Activated naive CD8-positive, alpha-beta T cell treated with anti-CD3 and anti-CD28 coated beads, Interleukin-2, amount 50 U/mL, for 24 hours (primary cell): ENCODE measurements at places on chromosomes 1 and 21.
A peak's percentile ranks its signal among the peaks of the same experiment; 100 is the strongest.

- no peak for DNase-seq
Measured at GRCh38 chr1:63836374-63836773, 62.6 kb downstream of the ROR1 start.

DNA sequence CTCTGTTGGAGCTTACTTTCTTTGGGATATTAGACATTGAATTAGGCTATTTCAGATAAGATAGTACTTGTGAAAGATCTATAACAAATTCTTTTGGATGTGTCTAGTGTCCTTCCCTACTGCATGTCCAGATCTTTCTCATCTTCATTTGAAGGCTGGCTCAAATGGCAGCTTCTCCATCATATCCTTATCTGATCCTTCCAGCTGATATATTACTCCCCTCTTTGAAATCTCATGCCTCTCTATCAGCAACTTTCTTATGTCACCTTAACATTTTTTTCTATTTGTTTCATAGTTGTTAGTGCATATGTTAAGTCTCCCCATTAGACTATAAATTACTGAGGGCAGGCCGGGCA lies 17.5 kb downstream of the CAP1 start:
- no peak for DNase-seq

DNA sequence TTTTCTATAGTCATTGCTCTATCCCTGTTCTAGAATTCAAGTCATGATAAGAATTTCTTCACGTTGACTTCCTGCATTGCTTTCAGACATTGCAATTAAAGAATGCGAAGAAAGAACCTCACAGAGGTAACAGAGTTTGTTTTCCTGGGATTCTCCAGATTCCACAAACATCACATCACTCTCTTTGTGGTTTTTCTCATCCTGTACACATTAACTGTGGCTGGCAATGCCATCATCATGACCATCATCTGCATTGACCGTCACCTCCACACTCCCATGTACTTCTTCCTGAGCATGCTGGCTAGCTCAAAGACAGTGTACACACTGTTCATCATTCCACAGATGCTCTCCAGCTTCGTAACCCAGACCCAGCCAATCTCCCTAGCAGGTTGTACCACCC lies 10.6 kb downstream of the APCS start:
- DNase-seq: no peak

GRCh38 chr21:40194185-40194980 lies 327.1 kb downstream of the PCP4 start:
- DNase-seq: no peak

- DNase-seq: no peak
Measured at GRCh38 chr1:183210681-183211080, 24.6 kb downstream of the LAMC2 start.

DNA sequence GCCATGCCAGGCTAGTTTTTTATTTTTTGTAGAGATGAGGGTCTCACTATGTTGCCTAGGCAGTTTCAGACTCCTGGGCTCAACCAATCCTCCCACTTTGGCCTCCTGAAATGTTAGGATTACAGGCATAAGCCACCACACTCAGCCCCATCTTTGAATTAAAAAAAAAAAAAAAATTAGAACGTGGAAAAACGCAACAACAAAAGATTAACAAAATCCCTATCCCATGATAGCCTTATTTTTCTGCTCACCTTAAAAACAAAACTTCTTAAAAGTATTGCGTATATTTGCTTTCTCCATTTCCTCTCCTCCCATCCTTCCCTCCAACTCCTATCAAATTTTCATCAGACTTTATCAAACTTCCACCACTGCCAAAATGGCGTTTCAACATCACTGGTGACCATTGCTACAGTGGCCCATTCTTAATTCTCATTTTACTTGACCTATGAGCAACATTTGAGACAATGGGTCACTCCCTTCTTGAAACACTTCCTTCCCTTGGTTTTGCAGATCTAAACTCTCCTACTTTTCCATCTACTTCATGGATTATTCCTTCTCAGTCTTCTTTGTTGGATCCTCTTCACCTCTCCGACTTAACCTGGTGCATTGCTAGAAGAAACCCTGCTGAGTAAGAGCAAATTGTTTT lies 579 bp upstream of the ZNF684 start:
- DNase-seq: no peak

DNA sequence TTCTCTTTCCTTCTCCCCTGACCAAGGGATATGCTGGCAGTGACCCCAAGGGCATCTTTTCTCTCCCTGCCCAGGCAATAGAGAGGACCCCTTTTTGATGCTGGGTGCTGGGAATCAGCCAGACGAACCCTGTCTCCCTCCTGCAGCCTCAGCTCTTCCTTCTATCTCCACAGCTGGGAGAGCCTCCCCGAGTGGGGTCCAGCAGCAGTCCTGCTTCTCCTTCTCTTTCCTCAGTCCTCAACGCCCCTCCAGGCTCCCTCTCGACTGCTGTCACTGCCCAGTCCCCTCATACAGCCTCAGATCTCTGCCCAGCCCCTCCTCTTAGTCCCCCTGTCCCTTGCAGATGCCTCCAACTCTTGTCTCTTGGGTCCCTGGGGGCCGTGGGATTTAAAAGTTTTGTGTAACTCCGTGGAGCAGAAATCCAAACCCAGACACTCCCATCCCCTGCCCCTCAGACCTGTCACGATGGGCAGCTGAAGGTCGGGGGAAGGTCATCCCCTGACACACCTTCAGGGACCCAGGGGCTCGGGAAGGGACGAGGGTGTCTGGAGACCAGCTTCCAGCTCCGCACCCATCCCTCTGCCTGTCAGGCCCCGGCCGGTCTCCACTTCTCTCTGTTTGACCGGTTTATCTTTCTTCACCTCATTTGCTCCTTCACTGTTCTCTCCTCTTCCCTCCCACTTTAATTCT lies 5.8 kb upstream of the ETV3L start:
- no peak for DNase-seq

DNA sequence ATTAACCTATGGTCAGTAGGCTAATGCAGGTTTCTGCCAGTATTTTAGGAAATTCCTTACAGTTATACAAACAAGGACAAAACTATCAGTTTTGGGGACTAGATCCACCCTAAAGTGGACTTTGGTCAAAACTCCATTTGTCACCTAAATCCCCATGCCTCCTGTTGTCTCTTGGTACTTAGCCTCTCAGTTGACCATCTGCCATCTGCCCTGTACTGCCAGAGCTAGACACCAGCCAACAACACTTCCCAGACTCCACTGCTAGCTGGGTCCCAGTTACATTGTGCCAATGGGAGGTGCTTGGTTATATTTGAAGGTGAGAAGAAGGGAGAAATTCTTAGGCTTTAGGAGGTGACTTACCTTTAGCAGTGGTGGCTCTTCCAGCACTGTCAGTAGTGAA lies 17.0 kb upstream of the BSDC1 start:
- DNase-seq: no peak

DNA sequence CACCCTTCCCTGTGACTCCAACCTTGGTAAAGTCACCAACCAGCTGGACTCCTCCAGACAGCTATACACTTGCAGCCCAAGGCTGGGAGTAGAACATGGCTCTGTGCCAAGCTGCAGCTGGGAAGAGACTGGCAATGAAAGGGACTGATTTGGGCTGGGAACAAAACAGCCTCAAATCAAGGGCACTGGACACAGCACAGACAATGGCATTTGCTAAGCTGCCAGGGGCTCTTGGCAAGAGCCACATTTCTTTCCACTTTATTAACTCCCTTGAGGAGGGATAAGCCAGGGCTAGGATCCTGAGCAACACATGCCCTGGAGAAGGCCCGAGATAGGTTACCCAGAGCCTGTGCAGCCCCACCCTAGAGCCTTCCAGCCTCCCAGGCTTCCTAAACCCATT lies 12.0 kb downstream of the SYT11 start:
- no peak for DNase-seq

DNA sequence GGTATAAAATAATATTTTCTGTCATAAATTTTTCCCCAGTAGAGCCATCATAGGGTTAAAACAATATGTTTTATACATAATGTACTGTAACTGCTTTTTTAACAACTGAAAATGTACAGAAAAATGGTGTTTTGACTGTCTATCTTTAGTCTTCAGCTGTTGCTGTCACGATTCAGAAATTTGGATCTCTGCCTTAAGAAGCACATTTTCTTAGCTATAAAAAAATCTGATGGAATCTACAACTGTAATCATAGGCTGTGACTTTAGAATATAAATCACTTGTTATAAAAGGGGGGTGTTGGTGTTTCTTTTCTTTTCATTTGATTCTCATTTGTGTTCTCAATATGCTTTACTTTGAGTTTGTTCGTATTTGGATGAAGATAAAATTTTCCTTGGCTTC lies 187.5 kb downstream of the PDE4B start:
- DNase-seq: no peak

DNA sequence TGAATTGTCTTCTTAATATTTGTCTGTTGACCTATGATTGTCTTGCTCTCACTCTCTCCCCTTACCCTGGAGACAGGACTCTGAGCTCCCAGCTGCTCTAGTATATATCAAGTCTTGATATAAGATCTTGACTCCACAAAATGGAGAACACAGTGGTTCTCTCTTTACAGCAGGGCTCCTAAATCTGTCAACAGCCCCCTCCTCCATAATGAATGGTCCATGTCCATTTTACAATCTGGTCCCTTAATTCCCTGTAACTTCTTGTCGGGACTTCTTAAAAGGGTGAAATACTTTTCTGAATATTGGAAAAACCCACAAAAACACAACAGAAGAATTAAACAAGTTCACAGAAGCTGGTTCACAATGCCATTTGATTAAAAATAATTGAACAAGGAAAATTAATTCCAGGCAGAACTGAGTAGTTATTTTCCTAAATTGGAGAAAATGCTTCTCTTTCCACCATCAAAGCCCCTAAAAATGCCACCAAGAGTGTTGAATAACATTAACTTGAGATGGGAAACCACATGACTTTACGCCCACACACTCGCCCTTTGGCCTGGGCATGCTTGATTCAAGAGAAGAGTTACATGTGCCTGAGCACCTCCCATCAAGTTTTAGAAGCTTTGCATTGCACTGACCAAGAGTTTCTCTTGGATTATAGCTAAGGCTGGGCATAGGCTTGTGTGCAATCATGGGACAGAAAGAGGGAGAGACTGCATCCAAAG lies 109.8 kb downstream of the TOMM20 start:
- DNase-seq: peak; percentile 73

DNA sequence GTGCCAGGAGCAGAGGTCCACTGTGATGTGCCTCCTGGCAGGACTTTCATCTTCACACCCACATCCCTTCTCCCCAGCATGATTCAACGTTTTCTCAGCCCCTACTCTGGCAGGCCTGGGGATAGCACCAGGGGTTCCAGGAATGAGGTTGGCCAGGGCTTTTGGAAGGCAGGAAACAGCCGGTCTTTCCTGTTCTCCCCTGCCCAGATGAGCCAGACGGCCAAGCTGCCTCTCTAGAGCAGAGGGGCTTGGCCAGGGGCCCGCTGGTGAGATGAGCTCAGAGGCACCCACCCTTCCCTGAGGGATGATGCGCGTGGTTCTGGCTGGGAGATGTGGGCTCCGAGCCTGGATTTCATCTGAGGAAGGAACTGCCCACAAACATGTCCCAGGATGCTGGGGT lies 4.3 kb upstream of the MFAP2 start:
- DNase-seq: no peak

GRCh38 chr1:151006327-151007052 lies at the start of gene MINDY1:
Gene MINDY1, minus strand, starts transcription at chr1:151006902. Its CDS starts 4,285 bp downstream, at chr1:151002617.
- DNase-seq: peak; percentile 50

DNA sequence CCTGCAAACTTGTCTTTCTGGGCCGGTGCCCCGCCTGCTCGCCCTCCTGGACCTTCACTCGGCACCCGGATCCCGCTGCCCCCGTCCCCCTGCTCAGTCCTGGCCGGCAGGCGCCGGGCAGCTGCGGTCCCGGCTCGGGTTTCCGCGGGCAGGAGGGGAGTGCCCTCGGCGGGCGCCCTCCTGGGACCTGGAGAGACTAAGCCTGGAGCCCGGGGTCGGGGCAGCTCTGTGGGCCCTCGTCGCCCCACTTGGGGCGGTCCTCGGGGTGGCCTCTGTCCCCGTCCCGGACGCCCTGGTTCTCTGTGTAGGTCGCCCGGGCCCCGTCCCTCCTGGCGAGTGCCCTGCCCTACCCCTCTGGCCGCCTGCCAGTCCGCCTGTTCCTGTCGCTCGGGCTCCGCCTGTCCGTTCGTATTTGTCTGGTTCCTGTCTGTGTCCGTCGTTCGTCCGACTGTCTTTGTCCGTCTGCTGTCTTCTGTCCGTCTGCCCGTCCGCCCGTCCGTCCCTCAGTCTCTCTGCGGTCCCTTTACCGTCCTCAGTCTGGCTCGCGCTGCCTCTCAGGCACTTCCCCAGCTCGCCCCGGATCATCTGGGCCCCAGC lies 490 bp downstream of the SERINC2 start:
- DNase-seq: peak; percentile 19

- no peak for DNase-seq
Measured at GRCh38 chr1:69400128-69400527, 167.6 kb upstream of the LRRC7 start.

- DNase-seq: no peak
Measured at GRCh38 chr1:153024413-153024812, 6.6 kb upstream of the SPRR1B start.

DNA sequence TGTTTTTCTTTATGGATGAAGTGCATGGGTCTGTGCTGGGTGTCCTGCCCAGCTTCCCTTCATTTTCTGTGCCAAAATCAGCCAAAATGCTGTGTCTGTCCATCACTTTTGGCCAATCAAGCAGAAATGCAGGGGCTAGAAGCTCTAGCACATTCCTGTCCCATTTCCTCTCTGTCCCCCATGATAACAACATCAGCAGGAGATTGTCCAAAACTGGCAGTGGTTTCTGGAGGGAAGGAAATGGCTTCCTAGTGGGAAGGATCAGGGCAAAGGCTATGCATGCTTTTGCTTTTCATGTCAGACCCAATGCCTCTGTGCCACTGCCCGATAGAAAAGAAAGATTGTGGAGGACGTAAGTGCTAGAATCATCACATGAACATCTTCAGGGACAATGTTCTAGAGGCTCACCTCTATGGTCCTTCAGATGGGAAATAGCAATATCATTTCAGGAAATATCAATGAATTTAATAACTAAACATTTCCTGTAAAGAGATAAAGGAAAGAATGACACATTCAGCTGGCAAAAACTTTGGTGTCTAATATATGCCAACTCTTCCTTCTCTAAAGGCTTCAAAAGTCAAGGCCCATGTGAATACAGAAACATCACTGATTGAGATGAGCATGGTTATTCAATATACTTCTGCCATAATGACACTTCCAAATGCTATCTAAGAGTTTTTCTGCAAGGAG lies 107.5 kb downstream of the SETD4 start:
- DNase-seq: no peak

- DNase-seq: no peak
Measured at GRCh38 chr21:29323189-29323588, 24.5 kb downstream of the BACH1 start.

DNA sequence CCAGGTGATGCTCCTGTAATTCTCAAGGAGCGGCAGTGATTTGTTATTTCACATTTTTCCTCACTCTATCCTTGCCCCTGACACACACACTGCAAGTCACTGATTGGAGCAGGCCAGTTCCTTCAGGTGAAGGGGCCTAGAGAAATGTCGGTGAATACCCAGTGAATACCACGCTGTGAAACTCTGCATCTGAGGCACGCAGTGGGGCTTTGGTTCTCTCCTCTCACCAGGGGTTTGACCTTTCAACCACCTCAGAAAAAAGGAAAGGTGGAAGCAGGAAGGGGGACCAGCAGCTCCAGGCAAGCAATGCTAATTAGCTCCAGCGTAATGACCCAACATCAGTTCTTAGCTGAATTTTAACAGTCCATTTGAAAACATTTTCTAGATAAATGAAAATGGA lies 532 bp upstream of the FAM177B start:
- no peak for DNase-seq
